ENCODE measurements at places on chromosomes 13 and 19.
A peak's percentile ranks its signal among the peaks of the same experiment; 100 is the strongest.

- DNase-seq, result no peak
Measured at GRCh38 chr19:49190781-49191180, 33.2 kb downstream of the TRPM4 start.

- no peak for DNase-seq
Measured at GRCh38 chr13:106464076-106464475, 71.4 kb downstream of the EFNB2 start.

DNA sequence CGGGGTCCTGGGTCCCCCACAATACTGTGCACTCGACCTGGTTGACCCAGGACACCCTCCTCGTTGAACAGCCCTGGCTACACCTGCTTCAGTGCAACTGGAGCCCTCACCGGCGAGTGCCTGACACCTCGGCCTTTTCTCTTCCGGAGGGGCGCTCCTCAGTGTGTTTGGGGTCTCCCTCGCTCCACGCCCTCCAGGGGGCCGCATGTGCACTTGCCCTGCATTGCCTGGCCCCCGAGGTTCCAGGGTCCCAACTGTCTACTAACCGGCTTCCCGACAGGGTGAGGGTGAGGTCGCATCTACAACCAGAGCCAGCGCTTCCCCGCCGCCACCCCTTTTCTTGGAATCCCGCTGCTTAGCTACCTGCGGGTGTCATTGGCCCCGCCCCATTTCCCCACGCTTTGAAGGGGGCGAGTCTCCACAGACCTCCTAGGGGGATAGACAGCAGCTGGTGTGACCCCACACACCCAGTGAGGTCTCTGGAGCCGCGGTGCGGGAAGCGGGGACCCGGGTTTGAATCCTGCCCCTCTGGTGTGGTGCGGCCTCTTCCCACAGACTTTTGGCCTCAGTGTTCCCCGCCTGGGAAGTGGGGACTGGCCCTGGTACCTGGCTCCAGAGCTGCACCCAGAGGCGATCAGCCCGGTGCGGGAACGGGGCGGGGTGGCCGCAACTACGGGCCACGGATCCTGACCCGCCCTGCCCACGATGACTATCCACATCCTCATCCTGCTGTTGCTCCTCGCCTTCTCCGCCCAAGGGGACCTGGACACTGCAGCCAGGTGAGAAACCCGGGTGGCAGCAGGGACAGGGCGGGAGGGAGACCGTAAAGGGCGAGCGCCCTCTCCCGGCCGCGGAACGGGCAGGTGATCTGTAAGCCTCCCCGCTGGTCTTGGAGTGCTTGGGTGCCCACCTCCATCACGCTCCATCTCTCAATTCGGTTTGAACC, at the start of gene ADM5:
TSS of gene ADM5 (plus strand) at position 462 of the 946 bp plus-strand sequence. CDS start at position 706, 244 bp downstream.
- peak; percentile 49 for DNase-seq

GRCh38 chr19:45814851-45815480, at the start of gene RSPH6A:
RSPH6A (minus strand) TSS chr19:45815308; CDS start chr19:45815176, 132 bp downstream.
- DNase-seq, result no peak

- no peak for DNase-seq
Measured at GRCh38 chr13:34139660-34140227, 321.8 kb downstream of the RFC3 start.

DNA sequence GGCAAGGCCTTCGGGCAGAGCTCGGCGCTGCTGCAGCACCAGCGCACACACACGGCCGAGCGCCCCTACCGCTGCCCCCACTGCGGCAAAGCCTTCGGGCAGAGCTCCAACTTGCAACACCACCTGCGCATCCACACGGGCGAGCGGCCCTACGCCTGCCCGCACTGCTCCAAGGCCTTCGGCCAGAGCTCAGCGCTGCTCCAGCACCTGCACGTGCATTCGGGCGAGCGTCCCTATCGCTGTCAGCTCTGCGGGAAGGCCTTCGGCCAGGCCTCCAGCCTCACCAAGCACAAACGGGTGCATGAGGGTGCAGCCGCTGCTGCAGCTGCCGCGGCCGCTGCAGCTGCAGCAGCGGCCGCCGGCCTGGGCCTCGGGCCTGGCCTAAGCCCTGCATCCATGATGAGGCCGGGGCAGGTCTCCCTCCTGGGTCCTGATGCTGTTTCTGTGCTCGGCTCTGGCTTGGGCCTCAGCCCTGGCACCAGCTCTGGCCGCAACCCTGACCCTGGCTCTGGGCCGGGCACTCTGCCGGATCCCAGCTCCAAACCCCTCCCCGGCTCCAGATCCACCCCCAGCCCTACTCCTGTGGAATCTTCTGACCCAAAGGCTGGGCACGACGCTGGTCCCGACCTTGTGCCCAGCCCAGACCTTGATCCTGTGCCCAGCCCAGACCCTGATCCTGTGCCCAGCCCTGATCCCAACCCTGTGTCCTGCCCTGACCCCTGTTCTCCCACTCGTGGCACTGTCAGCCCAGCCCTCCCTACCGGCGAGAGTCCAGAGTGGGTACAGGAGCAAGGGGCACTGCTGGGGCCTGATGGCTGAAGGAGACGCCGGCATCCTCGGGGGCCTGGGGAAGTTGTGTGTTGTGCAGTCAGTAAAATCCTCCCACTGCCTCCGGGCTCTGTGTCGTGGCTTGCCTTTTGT, 2.0 kb upstream of the MCOLN1 start:
- no peak for DNase-seq

DNA sequence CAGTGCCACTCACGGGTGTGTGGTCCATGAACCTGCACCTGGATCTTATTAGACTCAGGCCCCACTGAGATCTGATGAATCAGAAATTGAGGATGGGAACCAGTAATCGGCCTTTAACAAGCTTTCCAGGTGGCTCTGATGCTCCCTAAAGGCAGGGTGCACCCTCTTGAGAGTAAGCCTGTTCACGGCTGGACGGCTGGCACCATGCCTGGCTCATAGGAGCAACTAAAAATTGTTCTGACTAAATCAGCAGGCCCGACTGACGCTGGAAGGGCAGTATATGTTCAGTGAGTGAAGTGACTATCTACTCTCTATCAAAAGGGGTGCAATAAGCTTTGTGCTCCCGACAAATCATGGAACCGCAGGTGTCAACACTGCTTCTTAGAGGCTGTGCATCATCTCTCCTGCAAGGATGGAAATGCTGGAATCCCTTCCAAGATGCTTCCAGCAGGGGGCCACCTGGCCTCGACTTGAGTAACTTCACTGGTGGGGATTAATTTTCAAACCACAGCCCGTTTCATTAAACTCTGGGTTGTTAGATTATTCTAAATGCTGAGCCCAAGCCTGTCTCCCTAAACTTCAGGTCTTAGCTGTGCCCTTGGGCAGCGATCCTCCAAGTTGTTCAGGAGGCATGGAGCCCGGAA, 28.4 kb downstream of the TMTC4 start:
- DNase-seq, result no peak

DNA sequence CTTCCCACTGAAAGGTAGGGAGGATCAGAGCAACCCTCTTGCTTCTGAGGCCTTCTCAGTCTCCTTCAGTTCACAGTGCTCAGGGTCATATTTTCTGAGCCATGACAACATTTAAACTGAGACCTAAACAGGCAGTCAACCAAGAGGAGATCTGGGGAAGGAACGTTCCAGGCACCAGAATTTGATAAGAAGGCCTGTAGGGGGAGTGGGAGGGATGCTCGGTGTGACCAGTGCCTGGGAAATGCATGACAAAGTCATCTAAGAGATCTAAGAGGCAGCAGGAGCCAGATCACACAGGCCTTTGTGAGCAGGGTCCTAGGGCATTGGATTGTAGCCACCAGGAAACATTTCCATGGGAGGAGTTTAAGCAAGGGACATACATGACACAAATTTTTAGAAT, 71.6 kb downstream of the SHISA2 start:
- DNase-seq, result no peak

DNA sequence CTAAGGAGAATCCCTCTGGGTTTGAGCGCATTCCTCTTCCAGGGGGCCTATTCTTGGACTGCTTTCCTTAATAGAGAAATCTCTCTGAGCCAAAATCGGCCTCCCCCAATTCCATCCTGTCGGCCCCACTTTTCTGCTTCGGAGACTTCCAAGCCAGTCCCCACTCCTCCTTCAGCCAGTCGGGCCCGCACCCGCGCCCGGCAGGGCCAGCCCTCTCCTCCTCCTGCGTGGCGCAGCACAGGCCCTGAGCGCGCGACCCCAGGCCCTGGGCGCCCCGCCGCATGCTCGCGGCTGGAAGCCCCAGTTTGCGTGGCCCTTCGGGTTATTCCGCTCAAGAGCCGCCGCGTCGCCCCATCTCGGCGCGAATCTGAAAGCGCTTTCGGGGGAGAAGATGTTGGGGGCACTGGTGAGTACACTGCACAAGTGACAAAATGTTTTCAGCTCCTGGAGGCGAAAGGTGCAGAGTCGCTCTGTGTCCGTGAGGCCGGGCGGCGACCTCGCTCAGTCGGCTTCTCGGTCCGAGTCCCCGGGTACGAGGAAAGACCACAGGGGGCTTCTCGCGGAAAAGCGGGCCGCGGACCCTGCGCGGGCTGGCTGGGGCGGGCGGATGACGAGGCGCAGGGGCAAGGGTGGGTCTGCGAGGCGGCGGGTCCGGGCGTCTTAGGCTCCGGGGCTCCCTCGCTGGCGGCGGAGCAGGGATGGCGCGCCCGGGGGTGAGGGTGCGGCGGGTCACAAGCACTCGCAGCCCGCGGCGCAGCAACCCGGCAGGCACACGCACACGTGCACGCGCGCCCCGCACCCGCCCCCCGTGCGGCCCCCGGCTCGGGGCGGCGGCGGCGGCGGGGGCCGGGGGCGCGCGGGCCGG, at the start of gene IL17D:
TSS of gene IL17D (plus strand) at position 785 of the 865 bp plus-strand sequence. CDS start 303 bp downstream, outside the sequence.
- DNase-seq, result peak; percentile 39

DNA sequence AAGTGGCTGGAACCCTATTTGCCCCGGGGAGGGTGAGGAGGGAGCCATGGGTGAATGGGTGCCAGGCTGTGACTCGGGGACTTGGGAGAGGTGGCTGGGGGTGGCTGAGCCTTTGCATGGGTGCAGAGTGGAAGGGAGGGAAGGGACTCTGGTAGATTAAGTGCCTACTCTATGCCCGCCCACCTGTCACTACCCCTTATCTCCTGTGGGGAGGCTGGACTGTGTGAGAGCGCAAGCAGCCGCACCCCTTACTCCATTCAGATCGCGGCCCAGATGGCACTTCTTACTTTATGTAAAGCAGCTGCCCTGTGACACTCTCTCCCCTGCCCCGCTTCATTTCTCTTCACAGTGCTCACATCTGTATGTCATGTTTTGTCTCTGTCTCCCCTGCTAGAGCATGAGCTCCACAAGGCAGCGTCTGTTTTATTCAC, 2.9 kb downstream of the KASH5 start:
- no peak for DNase-seq

- DNase-seq, result no peak
Measured at GRCh38 chr13:75641026-75641425, 4.9 kb downstream of the LMO7 start.

DNA sequence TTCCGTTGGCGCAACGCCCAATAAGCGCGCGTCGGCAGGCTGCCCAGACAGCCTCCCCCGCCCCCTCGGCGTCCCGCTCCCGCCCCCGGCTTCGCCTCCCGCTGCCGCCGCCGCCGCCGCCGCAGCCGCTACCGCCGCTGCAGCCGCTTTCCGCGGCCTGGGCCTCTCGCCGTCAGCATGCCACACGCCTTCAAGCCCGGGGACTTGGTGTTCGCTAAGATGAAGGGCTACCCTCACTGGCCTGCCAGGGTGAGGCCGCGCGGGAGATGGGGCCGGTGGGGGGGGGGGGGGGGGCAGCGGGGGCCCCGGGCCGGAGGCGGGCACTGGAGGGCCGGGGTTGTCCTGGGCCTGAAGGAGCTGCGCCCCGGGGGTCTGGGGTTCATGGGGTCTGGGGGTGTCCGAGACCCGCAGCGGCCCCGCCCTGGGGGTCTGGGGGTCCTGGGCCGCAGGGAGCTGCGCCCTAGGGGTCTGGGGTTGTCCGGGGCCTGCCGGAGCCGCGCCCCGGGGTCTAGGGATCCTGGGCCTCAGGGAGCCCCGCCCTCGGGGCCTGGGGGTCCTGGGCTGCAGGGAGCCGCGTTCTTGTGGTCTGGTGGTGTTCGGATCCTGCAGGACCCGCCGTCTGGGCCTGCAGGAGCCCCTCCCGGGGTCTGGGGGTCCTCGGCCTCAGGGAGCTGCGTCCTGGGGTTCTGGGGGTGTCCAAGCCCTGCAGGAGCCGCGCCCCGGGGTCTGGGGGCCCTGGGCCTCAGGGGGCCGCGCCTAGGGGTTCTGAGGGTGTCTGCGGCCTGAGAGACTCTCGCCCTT, at the start of gene HDGFL2:
TSS of gene HDGFL2 (plus strand) at position 124 of the 801 bp plus-strand sequence. CDS start at position 178, 54 bp downstream.
- peak; percentile 93 for DNase-seq

DNA sequence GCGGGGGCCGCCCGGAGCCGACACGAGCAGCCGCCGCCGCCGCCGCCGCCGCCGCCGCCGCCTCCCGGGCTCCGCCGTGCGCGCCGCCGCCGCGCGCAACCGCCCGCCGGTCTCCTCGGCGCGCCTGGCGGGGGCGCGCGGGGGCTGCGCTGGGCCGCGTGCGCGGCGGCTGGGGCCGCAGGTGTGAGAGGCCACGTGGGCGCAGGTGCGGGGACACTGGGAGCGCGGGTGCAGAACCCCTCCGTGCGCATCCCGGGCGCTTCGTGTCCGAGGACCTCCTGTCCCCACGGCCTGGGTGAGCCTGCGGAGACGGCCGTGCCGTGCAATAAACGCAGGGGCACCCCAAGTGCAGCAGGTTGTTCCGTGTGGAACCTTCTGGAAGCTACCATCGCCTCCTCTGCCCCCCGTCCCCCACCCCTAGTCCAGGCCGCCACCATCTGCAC, at the start of gene LINGO3:
TSS of gene LINGO3 (minus strand) at position 41 of the 443 bp plus-strand sequence. CDS start 16,378 bp downstream, outside the sequence.
- no peak for DNase-seq

- no peak for DNase-seq
Measured at GRCh38 chr19:47693489-47693888, 19.7 kb upstream of the EHD2 start.

GRCh38 chr19:49976496-49976895, 15.5 kb upstream of the SIGLEC11 start:
- DNase-seq, result no peak

- DNase-seq, result no peak
Measured at GRCh38 chr19:53818756-53819155, 5.4 kb downstream of the NLRP12 start.

- no peak for DNase-seq
Measured at GRCh38 chr13:67519356-67519755, 289.2 kb upstream of the PCDH9 start.

DNA sequence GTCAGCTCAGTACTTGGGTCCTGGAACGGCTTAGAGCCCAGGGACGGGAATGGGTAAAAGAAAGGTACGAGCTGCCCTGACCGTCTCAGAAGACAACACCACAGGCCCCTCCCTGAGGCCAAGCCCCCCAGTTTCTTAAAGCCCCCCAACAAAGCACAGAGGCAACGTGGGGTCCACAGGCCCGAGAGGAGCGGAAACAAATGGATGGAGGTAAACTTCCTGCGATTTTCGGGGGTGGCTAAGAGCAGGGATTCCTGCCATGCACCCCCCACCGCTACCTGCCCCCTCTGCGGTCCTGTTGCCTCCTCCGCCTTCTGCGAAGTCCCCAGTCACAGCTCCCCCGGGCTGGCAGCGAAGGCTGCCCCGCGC, 48.2 kb downstream of the PTPRS start:
- peak; percentile 28 for DNase-seq

GRCh38 chr13:72983085-72983768, 75.6 kb upstream of the KLF5 start:
- DNase-seq, result no peak

- no peak for DNase-seq
Measured at GRCh38 chr13:28716511-28716910, 2.3 kb downstream of the SLC46A3 start.

Data from stimulated activated CD4-positive, alpha-beta T cell treated with anti-CD3 and anti-CD28 coated beads, Interleukin-12 subunit alpha, Interleukin-12 subunit beta, amount 100 ng/mL, for 4 hours (primary cell).